Stimulated activated CD8-positive, alpha-beta memory T cell treated with anti-CD3 and anti-CD28 coated beads, Interleukin-7, amount 100 ng/mL, for 1 hour (primary cell): ENCODE measurements at places on chromosomes 6 and 20.

DNA sequence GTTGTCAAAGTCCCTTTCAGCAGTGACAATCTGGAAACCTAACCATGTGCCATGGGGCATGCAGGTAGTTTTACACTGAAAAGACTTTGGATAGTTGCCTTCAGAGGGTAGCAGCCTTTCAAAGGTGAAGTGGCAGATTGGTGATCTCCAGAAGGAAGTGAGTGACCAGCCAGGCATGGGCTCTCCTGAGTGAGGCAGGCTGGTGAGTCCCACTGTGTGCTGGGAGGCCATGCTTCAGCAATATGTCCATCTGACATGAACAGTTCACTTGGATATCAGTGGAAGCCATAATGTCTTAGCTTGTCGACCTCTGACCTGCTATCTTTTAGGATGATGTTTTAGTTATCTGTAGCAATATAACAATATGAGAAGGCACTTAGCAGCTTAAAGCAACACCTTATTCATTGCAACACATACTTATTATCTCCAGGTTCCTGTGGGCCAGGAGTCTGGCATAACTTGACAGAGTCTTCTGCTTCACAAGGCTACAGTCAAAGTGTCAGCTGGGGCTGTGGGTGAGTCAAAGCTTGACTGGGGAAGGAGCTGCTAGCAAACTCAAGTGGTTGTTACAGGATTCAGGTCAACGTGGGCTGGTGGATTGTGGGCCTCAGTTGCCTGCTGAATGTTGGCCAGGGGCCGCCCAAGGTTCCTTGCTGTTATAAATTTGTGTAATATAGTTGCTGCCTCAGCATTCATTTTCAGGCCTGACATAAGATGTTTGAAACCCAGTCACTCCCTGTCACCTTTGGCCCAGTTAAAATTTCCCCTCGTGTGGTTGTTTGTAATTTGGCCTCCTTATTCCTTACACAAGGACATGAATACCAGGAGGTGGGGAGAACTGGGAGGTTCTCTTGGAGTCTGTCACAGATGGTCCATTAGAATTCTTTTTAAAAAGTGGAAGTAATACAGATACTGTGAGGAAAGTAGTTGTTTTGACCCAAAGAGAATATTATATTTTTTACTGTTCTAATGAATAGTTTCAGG, 100.2 kb downstream of the UST start:
- no peak for DNase-seq

DNA sequence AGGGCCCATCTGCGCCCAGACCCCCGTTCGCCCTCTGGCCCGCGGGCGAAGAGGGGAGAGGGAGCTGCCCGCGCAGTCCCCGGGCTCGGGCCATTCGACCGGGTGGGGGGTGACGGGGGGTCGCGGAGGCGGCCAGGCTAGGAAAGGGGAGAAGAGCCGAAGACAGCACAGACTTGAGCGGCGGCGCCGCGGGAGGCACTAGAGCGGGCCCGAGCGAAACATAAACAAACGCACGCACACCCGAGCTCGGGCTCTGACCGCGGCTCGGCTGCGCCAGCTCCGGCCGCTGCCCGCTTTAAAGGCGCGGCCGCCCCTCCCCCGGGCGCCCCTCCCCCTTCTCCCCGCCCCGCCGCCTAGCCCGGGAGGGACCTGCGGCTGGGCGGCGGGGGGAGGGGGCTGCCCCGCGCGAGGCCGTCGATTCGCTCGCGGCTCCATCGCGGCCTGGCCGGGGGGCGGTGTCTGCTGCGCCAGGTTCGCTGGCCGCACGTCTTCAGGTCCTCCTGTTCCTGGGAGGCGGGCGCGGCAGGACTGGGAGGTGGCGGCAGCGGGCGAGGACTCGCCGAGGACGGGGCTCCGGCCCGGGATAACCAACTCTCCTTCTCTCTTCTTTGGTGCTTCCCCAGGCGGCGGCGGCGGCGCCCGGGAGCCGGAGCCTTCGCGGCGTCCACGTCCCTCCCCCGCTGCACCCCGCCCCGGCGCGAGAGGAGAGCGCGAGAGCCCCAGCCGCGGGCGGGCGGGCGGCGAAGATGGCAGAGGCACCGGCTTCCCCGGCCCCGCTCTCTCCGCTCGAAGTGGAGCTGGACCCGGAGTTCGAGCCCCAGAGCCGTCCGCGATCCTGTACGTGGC, at the start of gene FOXO3:
Gene FOXO3, plus strand, starts transcription at position 455 of the 846 bp plus-strand sequence. Its CDS starts 292 bp downstream, at position 747.
- DNase-seq = peak; percentile 42

DNA sequence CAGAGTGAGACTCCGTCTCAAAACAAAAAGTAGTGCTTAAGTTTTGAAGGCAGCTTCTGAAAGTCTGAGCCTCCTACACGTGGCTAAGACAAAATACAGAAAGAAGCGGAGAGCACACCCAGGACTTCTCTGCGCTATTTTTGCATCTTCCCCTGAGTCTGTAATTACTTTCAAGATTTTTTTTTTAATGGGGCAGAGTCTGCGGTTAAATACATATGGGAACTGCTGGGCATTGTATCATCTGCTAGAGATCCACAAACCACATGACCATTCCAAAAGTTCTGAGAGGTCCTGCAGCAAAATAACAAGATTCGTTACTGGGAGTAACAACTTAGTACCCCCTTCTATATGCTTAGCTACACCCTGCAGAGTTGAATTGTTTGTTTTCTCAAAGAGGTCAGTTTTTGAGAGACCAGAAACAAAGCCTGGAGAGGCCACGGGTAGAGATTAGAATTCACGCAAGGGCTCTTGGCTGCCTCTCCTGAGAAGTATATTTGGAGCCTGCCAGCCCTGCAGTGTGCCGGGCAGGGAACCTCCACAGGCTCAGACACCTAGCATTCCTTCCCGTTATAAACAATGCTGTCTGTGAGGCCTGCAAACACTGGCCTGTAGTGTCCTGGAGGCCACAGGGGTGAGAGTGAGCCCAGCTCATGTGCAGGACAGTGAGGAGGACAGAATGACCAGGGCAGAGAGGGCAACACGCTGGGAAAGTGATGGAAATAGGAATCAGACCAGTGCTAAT, 48.2 kb upstream of the FAM50B start:
- DNase-seq = no peak

- no peak for DNase-seq
Observed at GRCh38 chr20:5880326-5880725, 70.0 kb downstream of the TRMT6 start.

GRCh38 chr20:381581-382290, 1.2 kb downstream of the TRIB3 start:
- DNase-seq = peak; percentile 32

GRCh38 chr20:40441771-40442170, 247.3 kb downstream of the MAFB start:
- DNase-seq = no peak

DNA sequence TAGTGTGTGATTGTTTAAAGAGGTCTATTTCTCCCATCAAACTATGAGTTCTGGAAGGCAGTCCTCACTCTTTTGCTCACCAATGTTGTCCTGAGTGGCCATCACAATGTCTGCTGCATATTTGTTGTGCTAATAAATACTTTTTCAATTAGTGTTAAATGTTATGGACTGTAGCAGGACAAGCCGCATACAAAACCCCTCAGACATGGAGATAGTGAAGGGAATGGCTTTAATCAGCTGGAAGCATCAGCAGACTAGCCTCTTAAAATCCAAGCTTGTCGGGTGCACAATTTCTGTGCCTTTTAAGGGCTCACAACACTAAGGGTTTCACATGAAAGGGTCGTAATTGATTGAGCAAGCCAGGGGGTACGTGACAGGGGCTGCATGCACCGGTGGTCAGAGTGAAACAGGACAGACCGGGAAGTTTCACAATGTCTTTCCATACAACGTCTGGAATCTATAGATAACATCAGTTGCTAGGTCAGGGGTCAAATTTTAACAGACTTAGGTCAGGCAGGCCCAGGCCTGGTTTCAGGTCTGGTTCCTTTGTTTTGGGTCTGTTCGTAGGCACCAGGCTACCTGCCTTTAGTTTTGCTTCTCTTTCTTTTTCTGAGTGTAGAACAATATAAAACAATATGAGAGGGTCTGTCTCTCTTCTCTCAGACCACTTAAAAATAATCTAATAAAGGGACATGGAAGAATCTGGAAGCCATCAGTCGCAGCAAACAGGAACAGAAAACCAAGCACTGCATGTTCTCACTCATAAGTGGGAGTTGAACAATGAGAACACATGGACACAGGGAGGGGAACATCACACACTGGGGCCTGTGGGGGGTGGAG, 327.6 kb upstream of the HTR1E start:
- no peak for DNase-seq

- DNase-seq = no peak
Observed at GRCh38 chr20:11056414-11056813, 382.6 kb upstream of the JAG1 start.

GRCh38 chr6:103107985-103108384, 1714.5 kb downstream of the GRIK2 start:
- DNase-seq = no peak

DNA sequence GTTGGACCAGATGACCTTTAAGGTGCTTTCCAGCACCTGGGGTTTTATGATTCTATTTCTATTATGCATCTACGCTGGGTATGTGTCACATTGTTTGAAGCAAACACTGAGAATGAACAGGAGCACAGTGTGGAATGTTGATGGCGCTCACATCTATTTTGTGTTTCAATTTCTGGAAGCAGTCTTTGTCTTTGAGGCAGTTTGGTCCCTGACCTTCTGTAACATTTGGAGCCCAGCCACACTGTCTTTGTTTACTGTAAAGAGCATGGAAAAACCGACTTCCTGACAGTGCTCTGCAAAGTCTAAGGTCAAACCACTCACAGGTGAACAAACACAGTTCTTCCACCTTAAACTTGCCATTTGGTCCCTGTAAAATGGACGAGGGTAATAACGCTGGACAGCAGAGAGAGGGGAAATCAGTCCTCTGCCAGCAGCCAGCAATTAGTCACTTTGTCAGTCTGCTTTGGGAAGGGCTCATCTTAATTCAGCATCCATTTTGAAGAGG, 155.5 kb downstream of the PRL start:
- DNase-seq = no peak

- DNase-seq = peak; percentile 11
Observed at GRCh38 chr20:45097485-45098102, 3.3 kb downstream of the KCNS1 start.

DNA sequence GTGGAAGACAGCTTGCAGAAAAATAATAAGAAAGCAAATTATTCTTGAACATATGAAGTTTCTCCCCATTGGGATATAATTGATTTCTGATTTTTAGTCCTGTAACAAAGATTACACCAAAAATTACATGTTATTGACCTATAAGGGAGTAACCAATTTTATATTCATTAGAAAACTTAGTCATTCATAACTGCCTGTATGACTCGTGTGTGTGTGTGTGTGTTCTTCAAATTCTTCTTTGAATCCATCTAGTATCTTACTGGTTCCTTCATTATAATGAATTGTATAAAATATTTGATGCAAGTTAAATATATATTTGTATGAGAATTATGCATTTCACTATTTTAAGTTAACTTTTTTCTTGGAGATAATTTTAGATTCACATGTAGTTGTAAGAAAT, 310.4 kb downstream of the HAO1 start:
- DNase-seq = no peak

DNA sequence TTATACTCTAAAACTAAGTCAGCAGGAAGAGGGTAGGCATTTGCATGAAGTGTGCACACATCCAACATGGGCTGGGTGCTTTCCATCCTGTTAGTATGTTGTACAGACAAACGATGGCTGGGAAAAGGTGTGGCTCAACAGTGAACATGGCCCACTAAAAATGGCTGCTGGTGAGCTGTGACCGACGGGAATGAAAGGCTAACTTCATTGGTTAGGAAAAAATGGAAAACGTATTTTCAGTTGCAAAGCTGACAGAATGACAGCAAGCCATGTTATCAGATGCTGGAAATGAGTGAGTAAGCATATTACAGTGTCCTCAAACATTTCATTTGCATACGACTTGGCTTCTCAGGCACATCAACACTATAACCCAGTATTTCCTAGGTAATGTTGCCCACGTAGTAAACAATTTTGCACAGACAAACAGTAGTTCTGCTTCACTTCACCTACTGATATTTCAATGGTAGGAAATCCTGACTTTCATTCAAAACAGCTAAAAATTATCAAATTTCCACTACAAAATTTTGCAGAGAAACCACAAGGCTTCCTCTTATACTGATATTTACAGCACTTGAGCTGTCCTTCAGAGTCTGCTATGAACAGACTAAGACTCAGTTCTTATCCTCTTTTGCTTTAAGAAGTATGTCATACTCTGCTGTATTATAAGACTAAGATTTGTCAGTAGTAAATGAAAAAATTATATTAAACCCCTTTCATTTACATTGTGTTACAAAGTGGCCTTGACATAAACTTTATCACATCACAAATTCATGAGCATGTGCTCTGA, 98.9 kb downstream of the IRF4 start:
- DNase-seq = no peak

- DNase-seq = no peak
Observed at GRCh38 chr20:59808729-59809381, 124.6 kb downstream of the SYCP2 start.

DNA sequence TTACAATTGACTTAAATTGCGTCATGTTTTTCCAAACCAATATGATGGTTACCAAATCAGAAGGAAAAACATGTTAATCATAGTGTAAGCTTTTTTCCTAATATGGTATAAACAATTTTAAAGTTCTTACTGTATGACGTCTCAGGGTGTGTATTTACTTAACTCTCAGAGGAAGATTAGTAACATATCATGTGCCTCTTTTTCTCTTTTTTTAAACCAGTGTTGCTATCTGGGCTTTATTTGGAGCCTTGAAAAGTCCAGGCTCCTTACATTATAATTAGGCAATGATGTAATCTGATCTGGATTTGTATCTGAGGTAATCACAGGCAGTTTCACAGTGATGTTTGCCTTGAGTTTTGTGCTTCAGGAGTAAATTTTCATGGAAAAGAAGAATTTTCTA, 20.4 kb upstream of the RAB23 start:
- DNase-seq = no peak

DNA sequence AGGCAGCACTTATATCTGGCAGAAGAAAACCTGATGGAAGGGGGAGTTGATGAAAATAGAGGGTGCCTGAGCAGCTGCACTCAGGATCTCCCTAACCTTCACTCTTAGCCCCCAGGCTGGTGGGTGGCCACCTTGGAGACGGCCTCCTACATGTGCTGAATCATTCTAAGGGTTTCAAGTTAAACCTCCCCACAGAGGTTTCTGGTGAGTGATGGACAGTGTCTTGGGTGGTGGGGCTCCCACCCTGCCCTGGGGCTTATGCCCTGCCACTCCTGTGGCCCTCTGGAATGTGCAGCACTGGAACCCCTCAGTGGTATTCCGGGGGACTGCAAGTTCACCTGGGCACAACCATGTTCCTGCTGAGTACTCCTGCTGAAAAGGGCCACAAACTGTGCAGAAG, 357.2 kb downstream of the CD83 start:
- DNase-seq = no peak

DNA sequence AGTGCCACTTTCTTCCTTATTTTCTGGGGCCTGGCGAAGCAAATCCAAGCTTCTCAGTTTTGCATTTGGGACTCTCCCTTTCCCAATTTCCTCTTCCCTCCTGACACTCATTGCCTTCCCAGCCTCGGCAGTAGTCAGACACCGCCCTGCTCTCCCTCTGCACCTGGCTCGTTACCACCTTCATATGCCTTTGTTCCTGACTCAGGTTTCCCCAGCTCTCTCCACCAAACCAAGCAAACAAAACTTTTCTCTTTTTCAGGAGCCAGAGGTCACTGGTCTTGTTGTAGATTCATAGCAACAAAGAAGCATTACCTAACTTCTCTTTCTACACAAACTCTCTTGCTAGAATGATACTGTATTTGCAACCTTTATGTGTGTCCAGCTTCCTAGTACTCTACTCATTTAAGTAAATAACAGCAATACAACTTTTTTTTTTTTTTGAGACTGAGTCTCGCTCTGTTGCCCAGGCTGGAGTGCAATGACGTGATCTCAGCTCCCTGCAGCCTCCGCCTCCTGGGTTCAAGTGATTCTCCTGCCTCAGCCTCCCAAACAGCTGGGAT, 9.0 kb upstream of the ZC3H12D start:
- no peak for DNase-seq

GRCh38 chr6:146884728-146885127, 286.0 kb downstream of the ADGB start:
- DNase-seq = no peak
